Epithelial cell of esophagus (primary cell): ENCODE measurements at places on chromosomes 11 and 22.
A peak's percentile ranks its signal among the peaks of the same experiment; 100 is the strongest.

GRCh38 chr11:74033046-74033445 lies 24.2 kb upstream of the UCP3 start:
- DNase-seq = no peak

GRCh38 chr11:117411736-117412135 lies 84.1 kb downstream of the CEP164 start:
- no peak for DNase-seq

GRCh38 chr11:47177229-47177845 lies 658 bp upstream of the ARFGAP2 start:
- peak; percentile 82 for DNase-seq

DNA sequence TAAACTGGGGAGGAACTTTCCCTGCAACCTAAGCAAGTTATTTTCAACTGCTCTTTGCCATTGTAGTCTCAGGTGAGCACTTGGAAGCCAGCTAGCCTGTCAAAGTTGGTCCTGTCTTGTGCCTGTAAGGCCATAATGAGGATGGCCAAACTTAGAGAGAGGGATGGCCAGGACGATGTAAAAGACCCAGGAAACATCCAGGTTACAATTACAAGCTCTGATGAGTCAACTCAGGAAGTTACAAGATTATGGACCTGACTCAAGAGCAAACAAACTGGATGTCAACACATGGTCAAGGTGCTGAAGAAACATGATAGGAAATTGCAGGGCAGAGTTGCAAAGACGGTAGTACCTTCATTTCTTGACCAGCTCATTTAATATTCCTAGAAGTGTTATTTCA lies 1.6 kb downstream of the GTPBP1 start:
- DNase-seq = peak; percentile 86

DNA sequence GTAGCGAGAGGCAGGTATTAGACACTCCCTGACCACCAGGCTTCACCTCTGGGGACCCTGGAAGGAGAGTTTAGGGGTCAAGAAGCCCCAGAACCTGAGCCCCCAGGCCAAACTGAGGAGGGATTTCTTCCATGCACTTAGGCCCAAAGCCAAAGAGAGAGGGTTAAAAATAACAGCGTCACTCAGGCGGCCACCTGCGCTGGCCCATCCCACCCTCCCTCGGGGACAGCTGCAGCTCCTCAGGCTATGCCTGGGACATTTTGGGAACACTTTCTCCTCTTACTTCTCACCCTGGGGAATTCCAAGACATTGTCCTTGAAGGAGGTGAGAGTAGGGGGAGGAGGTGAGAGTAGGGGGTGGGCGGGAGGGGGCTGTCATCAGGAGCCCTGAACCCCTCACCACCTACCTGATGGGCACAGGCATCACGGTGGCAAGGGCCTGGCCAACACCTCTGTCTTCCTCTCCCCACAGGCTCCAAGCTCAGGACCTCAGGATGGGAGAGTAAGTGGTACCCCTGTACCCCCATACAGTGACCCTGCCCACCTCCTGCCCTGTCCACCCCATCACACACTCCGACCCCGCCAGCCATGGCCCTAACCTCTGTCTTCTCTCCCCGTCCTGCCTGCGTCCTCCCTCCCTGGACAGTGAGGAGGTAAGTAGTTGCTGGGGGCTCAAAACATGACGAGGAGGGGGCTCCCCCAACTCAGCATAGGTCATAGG lies 583 bp downstream of the TNNI2 start:
- no peak for DNase-seq

DNA sequence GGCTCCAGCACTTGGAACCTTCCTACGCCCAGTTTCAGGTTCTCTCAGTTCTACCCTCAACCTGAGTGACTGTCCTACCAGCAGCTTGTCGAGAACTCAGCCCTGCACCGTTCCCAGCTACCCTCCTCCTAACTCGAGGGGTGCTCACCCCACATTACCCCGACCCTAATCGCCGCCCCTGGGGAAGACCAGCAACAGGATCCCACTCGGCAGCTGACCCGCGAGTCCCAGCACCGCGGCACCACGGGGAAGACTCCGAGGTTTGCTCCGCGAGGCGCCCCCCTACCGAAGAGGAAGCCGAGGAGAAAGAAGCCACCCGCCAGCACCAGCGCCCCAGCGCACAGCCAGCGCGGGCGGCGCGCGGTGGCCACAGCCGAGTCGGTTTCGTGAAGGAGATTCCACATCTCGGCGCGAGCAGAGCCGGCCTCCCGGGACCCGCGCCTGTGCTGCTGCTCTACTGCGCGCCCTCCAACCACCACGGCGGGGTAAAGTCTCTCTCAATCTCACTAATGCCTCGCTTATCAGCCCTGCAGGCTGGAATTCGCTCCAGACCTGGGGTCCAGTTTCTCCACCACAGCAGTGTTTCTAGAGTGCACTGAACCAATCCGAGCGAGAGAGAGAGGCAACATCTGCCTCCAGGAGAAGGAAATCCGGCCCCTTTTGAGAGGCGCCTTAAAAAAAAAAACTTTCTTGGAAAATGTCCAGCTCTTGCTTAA lies at the start of gene FOLH1:
Gene FOLH1, minus strand, starts transcription at position 597 of the 716 bp plus-strand sequence. Its CDS starts 193 bp downstream, at position 404.
- DNase-seq = peak; percentile 13

- no peak for DNase-seq
Observed at GRCh38 chr22:46478083-46478551, 59.3 kb downstream of the CELSR1 start.

DNA sequence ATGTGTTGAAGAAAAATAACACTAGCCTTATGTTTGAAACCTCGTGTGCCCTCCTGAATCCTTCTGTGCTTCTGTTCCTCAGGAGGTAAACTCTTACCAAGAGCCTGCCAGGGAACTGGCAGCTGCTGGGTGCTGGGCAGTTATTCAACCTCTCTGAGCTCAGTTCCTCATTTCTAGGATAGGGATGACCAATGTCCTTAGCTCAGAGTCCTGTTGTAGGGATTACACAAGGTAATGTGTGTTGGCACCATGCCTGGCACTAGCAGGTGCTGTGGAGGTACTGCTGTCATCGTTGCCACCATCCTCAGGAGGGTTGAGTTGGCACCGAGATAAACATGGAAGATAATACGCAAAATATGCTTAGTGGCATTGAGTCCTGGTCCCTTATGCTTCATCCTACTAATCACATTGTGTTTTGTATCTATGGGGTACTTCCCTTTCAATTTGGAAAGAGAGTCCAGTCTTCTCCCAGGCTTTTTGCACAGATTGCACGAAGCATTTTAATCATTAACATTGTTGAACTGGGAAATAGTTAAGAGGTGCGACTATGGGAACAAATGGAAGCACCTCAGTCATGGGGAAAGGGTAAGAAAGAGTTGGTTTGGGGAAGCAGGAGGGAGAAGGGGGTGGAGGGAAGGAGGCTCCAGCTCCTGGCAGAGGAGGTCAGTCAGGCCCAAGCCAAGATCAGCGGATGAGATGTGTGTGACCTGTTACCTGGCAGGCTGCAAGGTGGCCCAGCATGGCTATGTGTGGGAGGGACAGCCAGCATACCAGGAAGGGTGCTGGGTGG lies 56.7 kb downstream of the CABIN1 start:
- DNase-seq = no peak

GRCh38 chr11:62427630-62428233 lies 8.9 kb downstream of the SCGB1A1 start:
- no peak for DNase-seq
